ENCODE measurements at places on chromosomes 16 and 17.
A peak's percentile ranks its signal among the peaks of the same experiment; 100 is the strongest.

- no peak for DNase-seq
Observed at GRCh38 chr17:33073416-33073815, 81.8 kb downstream of the SPACA3 start.

GRCh38 chr16:4270595-4270994 is 2.2 kb downstream of the TFAP4 start:
- DNase-seq, result no peak

DNA sequence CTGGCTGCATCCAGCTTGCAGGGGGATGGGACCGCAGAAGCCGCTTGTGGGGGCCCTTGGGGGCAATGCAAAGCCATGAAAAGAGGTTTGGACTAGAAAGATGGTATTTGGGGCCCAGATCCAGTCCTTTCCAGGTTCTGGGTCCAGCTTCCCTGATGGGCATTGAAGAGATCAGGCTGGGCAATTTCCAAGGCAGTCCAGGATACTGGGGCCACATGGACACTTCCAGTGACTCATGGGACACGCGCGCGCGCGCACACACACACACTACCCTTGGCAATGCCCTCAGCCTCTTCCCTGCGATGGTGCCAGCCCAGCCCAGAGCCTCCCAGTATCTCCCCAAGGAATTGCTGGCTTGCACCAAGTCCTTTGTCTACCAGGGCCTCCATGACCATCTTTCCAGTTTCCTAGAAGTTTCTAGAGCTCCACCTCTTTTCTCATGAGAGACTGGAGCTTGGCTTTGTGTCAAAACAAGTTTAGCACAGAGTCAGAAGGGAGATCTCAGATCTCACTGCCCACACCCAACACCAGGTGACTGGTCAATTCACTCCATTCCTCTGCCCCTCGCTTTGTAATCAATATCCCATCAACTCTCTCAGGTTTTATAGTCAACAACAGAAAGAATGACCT is 44.3 kb downstream of the WNT3 start:
- DNase-seq, result no peak

GRCh38 chr16:49530427-49530970 is 156.9 kb downstream of the C16orf78 start:
- no peak for DNase-seq

GRCh38 chr16:19748389-19749168 is 30.5 kb downstream of the IQCK start:
- DNase-seq, result no peak

- DNase-seq, result no peak
Observed at GRCh38 chr17:77948690-77949114, 9.8 kb upstream of the TNRC6C start.

- no peak for DNase-seq
Observed at GRCh38 chr17:75614006-75614405, 19.2 kb upstream of the SMIM5 start.

GRCh38 chr17:49996495-49997300 is 1.7 kb upstream of the DLX3 start:
- DNase-seq, result peak; percentile 28

DNA sequence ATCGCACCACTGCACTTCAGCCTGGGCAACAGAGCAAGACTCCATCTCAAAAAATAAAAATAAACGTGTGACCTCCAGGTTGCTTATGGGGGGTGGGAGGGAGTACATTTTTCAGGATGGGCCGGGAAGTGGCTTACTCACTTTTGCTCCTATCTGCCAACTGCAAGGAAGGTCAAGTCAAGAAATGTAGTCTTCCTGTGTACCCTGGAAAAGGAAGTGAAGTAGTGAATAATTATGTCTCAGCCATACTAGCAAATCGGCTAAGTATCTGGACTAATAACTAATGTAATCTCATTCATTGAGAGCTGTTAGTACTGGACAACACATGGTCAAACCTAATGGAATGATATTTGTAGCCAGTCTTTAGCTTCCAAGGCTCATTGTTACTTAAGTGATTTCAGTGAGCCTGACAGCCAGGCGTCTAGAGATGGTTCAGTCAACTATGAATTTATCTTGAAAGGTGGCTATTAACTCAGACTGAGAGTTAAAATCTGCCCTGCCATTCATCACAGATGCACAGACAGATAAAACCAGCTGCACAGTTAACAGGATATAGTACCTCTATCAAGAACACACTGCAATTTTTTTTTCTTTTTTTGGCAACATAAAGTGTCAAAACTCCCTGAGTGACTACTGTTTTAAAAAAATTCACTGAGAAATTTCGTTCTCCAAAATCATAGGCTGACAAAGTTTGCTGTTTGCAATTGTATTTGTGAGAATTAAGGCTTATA is 3.7 kb upstream of the TACO1 start:
- DNase-seq, result no peak

DNA sequence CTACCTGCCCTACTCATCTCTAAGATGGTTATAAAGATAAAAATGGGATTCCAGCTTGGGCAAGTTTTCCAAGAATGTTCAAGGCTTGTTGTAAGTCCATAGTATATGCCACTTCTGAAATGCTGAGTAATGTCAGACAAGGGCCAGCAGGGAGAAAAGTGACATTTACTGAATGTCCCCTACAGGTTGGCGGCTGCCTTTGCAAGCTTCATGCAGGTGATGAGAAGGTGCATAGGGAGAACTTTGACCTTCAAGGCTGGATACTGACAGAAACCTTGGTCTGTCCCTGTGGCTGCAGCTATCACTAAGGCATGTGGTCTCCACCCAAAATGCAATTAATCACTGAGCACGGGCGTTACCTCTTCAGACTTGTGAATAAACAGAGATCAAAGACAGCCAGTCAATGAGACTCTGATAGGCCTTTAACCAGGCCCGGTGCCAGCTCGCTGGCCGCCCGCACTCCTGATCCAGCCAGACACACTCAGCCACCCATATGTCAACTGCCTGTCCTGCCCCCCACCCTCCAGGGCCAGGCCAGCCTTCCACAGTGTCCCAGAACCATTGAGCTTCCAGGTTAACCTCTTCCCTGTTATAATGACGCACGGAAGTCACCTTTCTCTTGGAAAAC is 26.8 kb upstream of the AXIN2 start:
- no peak for DNase-seq

DNA sequence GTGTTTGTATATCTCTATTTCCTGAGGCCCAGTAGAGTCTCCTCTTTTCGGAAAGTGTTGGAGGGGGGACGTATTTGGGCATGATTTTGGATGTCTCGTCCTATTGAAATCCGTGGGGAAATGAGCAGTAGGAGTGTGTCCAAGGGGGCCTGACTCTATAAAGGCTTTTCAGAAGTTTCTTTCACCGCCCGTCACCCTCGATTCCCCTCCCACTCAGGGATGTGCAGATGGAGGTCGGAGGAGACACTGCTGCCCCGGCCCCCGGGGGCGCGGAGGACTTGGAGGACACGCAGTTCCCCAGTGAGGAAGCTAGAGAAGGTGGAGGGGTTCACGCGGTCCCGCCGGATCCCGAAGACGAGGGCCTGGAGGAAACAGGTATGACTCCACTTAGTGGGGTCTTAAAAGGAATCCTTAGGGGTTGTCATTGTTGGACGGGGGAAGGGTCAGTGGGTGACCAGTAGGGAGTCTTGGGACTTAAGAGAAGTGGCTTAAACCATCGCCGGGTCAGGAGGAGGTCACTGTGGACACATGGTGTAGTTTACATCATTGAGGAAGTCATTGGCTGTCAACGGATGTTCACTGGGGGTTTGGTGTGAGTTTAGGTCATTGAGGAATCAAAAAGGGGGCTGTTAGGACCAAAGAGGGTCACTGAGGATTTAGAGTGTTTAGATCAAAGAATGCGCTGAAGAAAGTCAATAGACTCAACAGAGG is 424 bp downstream of the MON1B start:
- DNase-seq, result no peak

GRCh38 chr17:77163001-77163400 is 22.2 kb downstream of the SEC14L1 start:
- DNase-seq, result no peak

- no peak for DNase-seq
Observed at GRCh38 chr16:19085679-19086200, 18.3 kb downstream of the COQ7 start.

DNA sequence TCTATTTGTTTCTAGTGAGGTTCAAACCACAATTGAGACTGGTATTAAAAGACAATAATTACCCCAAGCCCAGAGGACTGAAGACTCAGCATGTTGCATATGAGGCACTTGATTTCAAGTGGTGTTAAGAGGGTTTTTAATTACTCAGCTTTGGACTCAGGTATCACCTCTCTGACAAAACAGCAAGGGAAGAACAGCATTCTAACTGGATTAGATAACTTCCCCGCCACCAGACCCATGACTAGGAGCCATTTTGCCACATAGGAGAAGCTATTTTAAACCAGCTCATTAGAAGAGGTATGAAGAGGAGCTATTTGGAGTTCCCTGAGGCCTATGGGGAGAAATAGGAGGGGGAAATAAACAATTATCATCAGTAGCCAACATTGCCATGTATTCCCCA is 226.1 kb upstream of the TOX3 start:
- peak; percentile 59 for DNase-seq

DNA sequence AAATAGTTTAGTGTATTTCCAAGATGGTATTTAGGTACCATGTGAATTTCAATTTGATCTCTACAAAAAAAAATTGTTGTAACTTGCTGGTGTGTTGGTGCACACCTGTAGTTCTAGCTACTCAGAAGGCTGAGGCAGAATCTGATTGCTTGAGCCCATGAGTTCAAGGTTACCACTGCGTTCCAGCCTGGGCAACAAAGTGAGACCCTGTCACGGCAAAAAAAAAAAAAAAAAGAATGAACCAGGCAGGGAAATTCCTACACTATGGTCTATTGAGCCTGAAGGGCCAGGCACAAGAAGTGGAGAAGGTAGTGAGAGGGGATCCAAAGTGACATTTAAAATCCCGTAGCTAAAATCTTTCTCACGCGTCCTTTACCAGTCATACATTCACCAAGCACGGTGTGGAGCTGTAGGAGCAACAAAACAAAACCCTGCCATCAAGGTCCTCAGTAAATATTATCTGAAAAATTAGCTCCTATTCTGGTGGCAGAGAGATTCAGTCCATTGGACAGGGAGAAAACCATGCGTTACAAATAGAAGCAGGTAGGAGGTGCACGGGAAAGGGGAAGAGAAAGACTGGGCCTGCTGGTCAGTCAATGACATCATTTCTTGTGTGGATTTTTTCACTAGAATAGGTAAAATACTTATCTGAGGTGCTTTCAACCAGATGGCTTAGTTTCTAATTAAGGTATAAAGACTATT is 27.3 kb downstream of the TXNDC11 start:
- no peak for DNase-seq

DNA sequence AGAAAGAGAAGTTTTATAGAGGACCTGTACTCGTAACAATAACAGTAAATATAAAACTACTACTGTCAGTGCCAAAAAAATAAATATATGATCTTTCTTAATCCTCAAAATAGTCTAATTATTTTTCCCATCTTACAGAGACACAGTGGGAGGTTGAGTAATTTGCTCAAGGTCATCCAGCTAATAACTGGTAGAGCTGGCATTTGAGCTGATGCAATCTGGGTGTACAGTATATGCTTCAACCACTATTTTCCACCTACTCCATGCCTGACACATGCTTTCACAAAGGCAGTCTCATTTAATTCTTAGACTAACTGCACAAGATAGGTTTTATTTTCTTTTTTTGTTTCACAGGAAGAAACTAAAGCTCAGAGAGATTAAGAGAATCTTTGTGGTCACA is 33.6 kb downstream of the PIGL start:
- no peak for DNase-seq

GRCh38 chr17:8163978-8164814 is 1.4 kb upstream of the VAMP2 start:
- no peak for DNase-seq

GRCh38 chr17:42673885-42674754 is 2.7 kb downstream of the PLEKHH3 start:
- no peak for DNase-seq

DNA sequence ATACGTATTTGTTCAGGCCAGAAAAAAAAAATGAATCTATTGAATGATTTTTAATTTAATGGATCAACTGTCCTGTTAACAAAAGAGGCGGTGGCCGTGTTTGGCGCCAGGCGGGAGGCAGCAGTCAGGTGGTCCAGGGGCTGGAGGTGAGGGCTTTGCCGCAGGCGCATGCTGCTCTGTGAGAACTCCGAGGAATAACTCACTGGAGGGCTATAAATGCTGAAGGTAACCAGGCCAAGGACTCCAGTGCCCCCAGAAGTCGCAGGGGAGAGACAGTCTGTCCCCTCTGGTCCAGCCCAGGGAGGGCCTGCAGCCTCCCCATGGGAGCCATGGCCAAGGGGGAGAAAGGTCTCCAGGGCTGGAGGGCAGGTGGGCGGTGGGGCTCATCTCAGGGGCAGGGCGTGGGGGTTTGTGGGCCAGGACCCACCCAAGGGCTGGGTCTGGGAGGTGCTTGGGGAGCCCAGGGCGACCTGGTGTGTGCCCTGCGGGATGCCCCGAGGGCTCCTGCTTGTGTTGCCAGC is 7.1 kb upstream of the BAHCC1 start:
- DNase-seq, result no peak

DNA sequence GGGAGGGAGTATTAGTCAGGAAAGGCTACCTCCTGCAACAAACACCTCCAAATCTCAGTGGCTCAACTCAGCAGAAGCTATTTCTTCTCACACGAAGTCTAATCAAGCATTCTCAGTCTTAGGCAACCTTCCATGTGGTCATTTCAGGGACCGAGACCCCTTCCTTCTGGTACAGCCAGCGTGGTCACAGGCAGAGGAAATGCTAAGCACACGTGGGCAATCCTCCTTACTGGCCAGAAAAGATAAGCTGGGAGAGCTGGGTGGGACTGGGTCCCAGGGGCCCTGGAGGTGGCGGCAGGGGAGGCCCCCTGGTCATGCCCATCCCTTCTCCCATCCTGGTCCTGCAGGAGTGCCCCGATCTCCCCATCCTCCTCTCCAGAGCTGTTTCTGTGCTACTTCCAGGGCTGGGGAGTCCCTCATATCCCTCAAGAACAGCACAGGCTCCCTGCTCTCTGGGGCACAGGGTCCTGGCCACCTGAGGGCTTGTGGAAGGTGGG is 5.7 kb upstream of the CX3CL1 start:
- DNase-seq, result no peak

DNA sequence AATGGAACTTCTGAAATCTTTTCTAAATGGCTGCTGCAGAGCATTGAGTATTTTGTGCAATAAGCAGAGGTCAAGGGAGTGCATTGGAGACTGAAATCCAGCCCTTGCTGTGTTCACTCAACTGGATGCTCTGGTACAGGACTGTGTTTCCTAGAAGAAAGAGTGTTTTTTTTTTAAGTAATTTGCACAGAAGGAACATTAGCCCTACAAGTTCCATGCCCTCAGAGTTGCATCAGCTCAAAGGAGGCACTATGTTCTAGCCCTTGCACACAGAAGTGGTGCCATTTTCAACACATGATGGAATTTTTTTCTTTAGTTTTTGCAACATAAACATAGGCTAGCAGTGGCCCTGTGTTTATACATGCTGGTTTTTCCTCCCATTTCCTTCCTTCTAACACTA is 144.1 kb upstream of the HLF start:
- DNase-seq, result no peak

DNA sequence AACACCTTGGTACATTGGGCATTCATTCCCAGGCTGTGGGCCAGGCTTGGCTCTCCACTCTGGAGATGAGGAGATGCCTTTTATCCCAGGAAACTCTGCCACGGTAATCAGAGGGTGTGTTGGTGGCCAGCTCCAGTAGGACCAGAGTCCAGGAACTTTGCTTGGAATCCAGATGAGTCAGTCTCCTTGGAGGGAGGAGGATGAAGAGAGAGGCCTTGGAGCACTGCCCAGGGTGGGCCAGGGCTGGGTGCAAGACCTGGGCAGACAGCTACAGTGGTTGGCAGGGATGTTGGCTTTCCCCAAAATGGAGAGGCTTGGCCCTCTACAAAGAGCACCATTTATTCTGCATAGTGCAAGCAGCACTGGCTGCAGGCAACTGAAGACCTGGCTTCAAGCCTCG is 209.0 kb downstream of the RGS9 start:
- DNase-seq, result no peak

- DNase-seq, result no peak
Observed at GRCh38 chr16:4894276-4895150, 42.4 kb downstream of the PPL start.

All from NCI-H2107 (cell line).